ENCODE measurements at places on chromosomes 1 and 21.
A peak's percentile ranks its signal among the peaks of the same experiment; 100 is the strongest.

GRCh38 chr1:19432943-19433718 is 52.2 kb downstream of the CAPZB start:
- DNase-seq: no peak

GRCh38 chr1:3609016-3609768 is 2.1 kb downstream of the MEGF6 start:
- DNase-seq: no peak

DNA sequence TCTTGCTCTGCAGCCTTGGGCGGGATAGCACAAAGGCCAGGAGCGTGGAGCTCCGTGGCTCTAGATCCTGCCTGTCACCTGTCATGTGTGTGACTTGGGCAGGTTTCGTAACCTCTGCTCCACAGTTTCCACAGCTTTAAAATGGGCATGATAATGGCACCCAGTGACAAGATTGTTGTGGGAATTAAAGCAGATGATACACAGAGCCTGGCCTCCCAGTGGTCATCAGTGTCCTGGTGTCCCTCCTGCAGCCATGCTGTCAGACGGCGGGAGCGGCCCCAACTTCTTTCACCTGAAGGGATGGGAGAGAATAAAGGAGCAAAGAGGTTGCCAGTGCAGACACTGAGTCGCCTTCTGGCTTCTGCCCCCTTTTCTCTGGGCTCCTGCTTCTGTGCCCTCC is 61.5 kb downstream of the SLC37A1 start:
- no peak for DNase-seq

- no peak for DNase-seq
These were observed 183.3 kb downstream of the KCNJ6 start for GRCh38 chr21:37732927-37733326.

GRCh38 chr21:38851101-38851500 is 45.4 kb downstream of the ETS2 start:
- no peak for DNase-seq

- no peak for DNase-seq
These were observed 855 bp upstream of the IVNS1ABP start for GRCh38 chr1:185317886-185318310.

DNA sequence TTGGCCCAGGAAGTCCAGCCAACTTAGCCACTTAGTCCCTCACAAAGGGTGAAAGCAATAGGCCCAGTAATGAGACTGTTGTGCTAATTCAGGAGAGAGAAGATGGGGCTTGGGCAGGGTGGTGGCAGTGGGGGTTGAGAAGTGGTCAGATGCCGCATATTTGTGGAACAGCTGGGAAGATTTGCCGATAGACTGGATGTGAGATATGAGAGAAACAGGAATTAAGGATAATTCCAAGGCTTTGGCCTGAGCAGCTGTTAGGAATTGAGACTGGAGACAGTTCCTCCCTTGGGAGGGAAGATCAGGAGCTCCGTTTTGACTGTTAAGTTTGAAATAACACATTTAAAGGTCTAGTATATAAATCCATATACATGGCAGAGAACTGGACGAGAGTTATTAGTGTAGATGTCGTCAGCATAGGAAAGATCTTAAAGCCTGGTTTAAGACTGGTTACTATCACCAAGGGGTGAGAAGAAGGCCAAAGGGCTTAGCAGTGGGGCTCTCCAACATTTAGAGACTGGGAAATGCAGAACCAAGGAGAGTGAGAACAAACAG is 323.7 kb upstream of the FAM78B start:
- DNase-seq: no peak

DNA sequence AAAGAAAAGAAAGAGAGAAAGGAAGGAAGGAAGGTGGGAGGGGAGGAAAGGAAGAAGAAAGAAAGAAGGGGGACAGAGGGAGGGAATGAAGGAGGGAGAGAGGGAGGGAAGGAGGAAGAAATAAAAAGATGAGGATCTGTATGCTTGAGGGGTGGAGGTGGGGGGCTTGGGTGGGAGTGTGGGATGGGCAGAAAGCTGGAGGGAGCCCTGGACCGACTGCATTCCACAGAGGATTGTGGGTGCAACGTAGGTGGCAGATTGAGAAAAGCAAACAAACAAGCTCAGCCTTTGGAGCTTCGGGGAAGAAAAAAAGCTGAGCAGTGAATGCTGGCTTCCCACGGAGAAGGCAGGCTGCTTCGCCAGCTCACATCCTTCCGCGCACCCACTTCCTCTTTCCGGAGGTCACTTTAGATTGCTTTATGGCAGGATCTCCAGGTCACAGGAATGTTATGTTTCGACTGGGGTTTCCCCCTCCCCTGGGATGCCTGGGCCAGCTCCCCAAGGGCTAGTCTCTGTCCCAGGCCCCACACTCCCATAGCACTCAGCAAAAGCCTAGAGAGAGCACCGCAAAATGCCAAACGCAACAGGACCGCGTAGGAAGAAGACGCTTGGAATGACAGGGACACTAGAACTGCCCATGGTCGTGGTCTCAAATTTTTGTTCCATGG is 20.7 kb upstream of the LGALS8 start:
- no peak for DNase-seq

DNA sequence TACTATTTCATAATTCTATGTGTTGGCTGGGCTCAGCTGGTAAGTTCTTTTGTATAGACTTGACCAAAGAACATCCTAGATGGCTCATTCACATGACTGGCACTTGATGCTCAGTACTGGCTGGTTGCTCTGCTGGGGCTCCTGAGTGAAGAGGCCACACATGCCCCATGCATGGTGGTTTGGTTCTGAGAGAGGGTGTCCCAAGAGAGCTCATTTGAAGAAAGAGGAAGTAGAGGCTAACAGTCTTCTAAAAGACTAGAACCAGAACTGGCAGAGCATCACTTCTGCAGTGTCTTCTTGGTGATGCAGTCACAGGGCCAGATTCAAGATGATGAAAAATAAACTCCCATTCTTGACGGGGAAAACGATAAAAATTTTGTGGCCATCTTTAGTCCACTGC is 5.2 kb upstream of the BACH1 start:
- DNase-seq: no peak

DNA sequence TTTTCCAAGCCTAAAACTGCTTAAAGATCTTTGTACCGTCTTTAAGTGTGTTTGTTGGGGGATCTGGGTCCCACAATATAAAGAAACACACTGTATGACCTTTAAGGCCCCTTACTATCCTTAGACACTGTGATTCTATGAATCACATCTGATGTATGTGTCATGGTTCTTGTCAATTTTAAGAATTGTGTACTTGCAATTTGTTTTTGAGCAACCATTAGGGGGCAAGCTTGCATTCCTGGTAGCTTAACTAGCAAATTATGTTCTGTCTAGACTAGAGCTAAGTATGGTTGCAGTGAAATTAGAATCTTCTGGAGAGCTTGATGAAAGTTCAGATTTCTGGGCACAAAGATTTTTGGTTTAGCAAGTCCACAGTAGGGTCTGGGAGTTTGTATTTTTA is 219.5 kb downstream of the TPR start:
- no peak for DNase-seq

DNA sequence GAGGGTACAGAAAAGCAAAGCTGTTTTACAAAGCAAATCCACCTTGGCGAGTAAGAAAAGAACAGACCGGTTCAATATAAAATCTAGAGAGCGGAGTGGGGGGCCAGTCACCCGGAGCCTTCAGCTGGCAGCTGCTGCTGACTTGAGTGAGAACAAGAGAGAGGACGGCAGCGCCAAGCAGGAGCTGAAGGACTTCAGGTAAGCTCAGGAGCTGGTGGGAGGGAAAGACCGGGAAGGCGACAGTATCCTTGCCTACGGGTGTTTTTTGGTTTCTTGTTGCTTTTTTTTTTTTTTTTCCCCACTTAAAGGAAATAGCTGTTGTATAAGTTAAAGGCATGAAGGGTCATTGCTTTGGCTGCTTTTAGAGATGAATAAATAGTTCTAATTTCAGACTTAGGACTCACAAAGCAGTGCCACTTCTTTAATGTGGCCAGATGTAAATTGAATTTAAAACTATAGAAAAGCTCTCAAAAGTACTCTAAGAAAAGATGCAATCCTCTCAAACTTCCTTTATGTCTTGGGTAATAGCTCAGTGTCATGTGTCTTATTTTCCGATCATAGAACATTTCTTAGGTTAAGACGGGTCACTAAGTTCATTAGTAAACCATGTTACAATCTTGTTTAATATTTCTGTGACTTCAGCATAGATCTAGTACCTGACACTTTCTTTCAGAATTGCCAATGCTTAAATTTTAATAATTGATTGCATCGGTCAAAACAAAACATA is 82.8 kb downstream of the PRDM2 start:
- no peak for DNase-seq

DNA sequence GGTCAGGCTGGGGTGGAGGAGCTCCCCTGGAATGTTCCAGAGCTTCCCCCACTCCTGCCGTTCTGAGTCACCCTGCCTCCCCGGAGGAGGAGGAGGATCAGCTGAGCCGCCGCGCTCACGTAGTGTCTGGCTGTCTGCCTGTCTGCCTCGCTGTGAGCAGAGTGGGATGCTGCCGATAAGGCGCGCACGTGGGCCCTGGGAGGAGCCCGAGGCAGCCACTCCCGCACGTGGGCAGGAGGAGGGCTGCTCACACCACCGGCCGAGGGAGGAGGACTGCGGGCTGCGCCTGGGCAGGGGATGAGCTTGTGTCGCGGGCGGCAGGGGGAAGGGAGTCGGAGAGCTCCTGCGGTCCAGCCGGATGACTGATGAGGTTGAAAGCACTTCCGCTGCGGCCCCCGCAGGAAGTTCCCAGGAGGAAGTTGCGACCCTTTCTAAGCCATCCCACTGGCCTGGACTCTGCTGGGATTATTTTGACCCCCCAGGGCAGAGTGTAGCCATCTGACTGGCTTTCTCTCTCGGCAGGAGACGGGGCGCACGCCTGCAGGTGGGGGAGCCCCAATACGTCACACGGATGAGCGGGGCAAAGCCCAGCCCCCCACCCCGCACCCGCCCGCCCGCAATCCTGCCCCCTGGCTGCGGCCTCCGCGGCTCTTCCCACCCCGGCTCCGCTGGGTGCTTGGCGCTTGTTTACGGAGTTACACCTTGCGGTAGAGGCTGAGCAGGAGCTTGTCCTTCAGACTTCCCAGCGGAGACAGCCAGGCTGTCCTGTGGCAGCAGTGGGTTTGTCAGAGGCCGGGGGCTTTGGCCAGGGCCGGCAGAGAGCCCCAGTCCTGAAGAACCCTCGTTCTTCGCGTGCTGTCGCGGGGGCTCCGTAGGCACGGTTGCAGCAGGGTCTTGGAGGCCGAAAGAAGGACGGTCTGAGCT is 9.8 kb downstream of the PDXK start:
- peak; percentile 88 for DNase-seq

DNA sequence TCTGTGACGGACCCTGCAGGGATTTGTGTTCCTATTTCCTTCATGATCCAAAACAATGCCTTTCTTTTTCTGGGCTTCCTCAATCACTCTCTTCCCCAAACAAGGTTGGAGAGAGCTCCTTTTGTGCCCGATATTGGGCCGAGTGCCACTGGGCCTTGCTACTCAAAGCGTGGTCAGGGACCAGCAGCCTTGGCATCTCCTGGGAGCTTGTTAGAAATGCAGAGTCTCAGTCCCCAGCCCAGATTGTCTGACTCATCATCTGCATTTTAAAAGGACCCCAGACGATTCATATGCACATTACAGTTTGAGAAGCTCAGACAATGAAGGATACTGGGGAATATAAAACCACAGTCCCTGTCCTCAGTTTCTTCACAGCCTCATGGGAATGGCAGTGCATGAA is 19.9 kb downstream of the ADORA1 start:
- no peak for DNase-seq

- DNase-seq: no peak
These were observed 22.0 kb downstream of the OLFM3 start for GRCh38 chr1:101974599-101975274.

GRCh38 chr1:8094481-8095241 is 68.6 kb upstream of the ERRFI1 start:
- no peak for DNase-seq

GRCh38 chr1:5889901-5890300 is 102.3 kb downstream of the NPHP4 start:
- DNase-seq: no peak

DNA sequence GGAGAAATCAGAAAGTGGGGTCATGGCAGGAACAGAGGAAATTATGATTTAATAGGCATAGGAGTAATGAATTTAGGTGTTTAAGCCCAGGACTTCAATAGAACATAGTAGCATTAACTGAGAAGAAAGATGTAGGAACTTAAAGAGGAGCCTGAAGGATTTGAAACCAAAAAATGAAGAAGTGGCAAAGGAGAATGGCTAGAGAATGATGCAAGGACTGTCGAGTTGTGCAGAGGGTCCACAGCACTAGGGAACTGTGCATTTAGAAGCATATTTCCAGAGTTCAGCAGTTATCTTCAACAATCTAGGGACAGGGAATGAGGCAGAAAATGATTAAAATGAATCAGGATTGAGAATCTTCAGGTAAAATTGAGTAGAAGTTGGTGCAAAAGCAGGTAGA is 328.1 kb upstream of the LYPLAL1 start:
- no peak for DNase-seq

DNA sequence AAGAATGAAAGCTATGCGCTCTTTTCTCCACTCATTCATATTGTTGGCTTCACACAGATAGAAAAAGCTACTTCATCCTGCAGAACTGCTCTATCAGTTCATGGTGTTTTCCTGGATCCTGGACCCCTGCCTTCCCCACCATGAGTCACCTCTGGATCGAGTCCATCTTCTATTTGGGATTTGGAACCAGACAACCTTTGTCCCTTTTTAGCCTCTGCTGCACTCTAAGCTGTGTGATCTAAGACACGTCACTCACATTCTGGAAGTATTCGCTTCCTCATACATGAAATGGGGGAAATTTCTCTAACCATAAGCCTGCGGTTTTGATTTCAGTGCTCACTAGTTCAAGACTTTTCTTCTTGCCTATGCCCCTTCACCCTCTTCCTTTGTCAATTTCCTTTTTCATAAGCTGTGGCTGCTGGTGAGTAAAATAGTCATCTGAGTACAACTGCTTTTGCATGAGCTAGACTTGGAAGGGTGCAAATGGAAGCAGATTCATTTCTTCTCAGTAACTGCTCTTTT is 14.1 kb upstream of the DEGS1 start:
- DNase-seq: no peak

DNA sequence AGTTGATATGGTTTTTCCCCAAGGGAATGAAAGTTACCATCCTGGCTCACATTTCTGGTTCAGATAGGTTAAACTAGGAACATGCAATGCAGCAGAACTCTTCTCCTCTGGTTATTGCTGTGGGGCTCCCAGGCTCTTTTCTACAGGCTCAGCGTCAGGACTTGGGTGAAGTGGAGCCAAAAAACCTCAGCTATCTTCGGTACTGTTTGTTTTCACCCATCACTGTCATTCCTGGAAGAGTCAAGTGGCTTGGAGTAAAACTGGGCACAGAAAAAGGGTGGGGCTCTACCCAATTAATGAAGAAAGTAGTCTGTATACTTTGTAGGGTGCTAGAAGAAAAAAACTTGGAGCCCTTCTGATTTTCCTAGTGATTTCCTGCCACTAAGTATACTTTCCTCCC is 9.4 kb downstream of the WNT2B start:
- no peak for DNase-seq

GRCh38 chr1:15153184-15153841 is at the start of gene TMEM51:
TMEM51 (plus strand) TSS chr1:15153747; CDS start chr1:15215088, 61,341 bp downstream.
- no peak for DNase-seq

GRCh38 chr1:65921446-65921845 is 128.8 kb downstream of the PDE4B start:
- no peak for DNase-seq

GRCh38 chr1:159883134-159883533 is 16.8 kb downstream of the CFAP45 start:
- no peak for DNase-seq

All from omental fat pad (tissue), 4 donors.